ENCODE measurements at places on chromosomes 2 and 18.

- no peak for DNase-seq
Measured at GRCh38 chr18:29164020-29164706, 987.2 kb upstream of the CDH2 start.

- DNase-seq, result no peak
Measured at GRCh38 chr2:239720361-239721360, 304.5 kb downstream of the NDUFA10 start.

DNA sequence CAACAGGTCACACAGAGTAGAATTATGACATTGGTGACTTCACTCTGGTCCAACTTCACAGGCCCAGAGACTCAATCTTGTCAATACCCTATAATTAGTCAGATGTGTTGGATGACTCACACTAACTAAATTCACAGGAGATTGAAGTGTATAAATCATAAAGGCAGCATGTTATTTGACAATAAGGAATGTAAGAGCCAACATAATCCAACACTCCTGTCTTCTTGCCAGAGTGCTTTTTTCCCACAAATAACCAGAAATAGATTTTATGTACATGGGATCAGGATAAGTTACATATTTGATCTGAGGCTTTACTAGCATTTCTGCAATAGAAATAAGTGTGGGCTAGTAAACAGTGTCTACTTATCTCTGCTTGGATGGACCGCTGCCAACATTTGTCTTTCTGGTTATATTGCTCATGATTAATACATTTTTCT lies 42.2 kb upstream of the ZSWIM2 start:
- no peak for DNase-seq

DNA sequence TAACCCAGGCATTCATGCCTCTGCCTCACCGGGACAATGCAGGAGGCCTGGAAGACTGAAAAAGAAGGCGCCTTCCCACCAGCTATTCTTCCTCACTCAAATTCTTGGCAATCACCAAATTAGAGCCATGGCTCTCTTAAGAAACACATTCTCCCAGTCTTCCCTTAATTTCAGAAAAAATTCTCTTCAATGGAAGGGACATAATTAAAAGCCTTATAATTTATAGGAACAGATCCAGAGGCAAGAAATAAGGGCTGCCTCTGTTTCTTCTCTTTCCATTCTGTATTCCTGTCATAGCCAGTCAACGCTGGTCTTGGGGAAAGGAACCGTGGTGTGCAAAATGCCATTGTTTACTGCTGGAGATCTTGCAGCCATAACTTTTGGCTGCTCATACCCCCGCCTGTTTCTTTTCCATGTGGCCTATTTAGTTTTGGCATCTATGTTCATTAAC lies 32.8 kb downstream of the DTNA start:
- no peak for DNase-seq

- no peak for DNase-seq
Measured at GRCh38 chr2:224586127-224586695, 1.0 kb upstream of the CUL3 start.

GRCh38 chr2:85230679-85231467 lies 96.9 kb downstream of the TGOLN2 start:
- no peak for DNase-seq

DNA sequence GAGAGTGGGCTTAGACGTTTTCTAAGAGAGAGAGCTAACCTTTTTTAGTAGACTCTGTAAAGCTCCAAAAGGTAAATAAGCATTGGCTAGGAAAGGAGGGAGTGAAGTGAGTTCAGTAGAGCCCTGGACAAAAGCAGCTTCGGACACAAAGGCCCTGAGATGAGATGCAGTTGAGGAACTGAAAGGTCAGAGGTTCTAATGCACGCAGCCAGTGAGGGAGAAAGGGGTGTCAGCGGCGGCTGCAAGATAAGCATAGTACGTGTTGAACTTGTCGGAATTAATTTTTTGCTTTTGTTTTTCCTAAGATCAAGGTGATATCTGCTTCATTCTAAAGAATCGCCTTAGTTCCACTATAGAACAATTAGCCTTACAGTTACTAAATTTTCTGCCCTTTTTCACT lies 11.2 kb upstream of the SLC8A1 start:
- DNase-seq, result no peak

DNA sequence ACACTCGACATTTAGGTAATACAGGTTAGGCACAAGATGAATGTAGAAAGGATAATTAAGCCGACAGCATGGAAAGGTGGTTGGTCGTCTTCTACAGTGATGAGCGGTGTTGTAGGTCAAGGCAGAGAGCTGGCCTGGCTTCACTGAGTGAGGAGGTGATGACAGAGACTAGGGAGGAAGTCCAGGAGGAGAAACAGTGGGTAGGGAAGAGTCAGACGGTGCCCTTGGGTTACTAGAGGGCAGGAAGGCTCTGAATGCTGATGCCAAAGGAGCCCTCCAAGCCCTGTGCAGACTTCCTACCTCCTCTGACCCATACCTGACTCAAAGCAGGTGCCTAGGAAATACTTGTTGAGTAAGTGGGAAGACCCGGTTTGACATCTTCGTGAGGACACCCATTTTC lies 100.8 kb downstream of the ITGB1BP1 start:
- DNase-seq, result no peak

DNA sequence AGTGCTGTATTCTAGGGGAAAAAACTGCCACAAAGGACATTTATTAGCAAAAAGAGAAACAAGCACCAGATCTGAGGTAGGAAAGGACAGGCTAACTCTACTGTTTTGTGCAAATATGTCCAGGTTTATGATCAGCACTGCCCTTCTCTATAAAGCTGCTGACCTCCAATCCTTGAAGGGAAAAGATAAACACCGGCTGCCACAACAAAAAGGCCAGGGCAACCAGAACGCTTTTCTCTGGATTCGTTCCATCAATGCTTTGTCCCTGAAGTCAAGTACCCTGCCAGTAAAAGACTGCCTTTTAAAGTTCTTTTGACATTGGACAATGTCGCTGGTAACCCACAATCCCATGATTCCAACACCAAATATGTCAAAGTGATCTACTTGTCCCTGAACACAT lies 21.0 kb downstream of the SMAD2 start:
- DNase-seq, result no peak

DNA sequence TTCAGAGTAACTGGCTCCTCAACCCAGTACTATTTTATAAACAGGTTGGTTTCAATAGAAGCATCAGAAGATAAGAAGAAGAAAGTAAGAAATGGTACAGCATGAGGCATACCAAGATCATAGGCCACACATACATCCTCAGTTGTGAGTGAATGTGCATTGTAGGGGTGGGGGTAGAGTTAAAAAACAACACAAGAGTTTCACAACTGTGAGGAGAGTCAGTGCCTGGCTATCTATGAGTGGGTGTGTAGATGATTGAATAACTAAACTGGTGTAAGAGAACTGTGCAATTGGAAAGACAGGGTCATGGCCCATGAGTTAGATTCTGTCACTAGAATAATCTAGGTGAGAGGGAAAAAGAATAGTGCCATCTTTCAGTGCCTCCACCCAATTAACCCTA lies 748.2 kb upstream of the ACVR2A start:
- DNase-seq, result no peak

GRCh38 chr2:85924522-85924921 lies 35.7 kb upstream of the ST3GAL5 start:
- no peak for DNase-seq

DNA sequence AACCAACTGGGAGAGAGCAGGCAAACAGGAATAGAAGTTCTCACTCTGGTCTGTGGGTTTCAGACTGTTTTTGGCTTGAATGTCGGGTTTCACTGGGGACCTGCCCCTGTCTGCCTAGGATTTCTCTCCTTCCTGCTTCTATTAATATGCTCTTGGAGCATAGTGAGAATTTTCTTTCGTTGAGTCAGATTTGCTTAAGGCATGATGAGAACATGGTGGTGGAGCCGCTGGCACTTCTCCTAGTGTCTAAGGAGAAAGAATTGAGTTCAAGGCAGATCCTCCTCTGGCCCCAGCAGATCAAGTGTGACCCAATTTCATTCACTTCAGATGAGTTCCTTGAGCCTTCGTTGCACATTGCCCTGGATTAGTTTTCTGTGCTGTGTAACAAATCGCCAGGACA lies 103.9 kb upstream of the HS6ST1 start:
- no peak for DNase-seq

DNA sequence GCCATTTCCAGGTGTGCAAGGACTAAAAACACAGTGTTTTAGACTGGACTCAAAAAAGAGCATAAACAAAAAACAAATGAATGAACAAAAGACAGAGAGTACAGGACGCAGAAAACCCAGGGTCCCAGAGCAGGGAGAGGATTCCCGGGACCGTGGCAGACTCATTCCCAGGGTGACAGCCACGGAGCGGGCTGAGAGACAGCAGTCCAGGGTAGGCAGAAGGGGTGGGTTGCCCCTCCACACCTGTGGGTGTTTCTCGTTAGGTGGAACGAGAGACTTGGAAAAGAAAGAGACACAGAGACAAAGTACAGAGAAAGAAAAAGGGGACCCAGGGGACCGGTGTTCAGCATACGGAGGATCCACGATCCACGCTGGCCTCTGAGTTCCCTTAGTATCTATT lies 273.4 kb downstream of the EIPR1 start:
- DNase-seq, result no peak

GRCh38 chr2:131085646-131086045 lies 7.6 kb downstream of the FAM168B start:
- DNase-seq, result no peak

DNA sequence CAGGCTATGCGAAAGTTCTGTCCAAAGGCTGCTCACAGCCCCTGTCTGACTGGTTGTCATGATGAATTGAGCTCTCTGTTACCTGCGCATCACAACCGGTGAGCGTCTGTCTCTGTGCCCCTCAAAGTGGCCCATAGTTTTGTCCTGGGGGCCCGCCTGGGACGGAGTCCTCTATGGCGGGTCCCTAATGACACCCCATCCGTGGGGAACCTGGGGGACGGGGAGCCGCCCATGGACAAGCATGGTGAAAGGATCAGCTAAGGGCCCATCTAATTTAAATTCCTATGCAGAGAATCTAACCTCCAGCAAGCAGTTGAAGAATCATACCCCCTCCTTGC lies 473 bp downstream of the ELMOD3 start:
- DNase-seq, result peak; percentile 25

GRCh38 chr2:10161961-10162441 lies 39.5 kb downstream of the RRM2 start:
- no peak for DNase-seq

DNA sequence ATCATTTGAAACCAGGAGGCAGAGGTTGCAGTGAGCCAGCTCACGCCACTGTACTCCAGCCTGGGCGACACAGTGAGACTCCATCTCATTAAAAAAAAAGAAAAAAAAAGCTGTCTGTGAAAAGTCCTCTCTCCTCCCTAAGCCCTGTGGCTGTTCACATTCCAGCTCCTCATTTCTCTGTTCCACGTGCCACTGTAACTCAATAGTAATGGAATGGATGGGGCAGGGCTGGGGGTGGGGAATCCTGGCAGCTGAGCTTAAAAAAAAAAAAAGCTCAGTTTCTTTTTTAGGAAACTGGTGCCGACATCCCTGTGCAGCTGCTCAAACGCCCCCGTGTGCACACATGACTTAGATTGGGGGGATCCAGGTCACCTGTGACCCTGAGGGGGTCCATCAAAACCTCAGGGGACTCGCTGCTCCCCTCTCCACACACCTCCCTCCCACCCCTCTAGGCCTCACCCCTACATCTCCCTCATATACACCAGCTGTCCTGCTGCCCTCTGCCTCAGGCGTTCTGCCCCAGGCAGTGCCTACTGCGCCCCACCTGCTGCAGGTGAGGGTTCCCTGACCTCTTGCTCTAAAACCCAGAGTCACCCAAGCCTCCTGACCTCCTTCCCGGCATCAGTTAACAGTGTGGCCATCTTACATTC lies 255.4 kb downstream of the AGAP1 start:
- no peak for DNase-seq

- DNase-seq, result peak; percentile 26
Measured at GRCh38 chr2:216690853-216691741, 4.3 kb downstream of the IGFBP5 start.

GRCh38 chr2:180761224-180761623 lies 219.2 kb upstream of the UBE2E3 start:
- DNase-seq, result no peak

- DNase-seq, result no peak
Measured at GRCh38 chr2:155141418-155141817, 442.9 kb downstream of the KCNJ3 start.

DNA sequence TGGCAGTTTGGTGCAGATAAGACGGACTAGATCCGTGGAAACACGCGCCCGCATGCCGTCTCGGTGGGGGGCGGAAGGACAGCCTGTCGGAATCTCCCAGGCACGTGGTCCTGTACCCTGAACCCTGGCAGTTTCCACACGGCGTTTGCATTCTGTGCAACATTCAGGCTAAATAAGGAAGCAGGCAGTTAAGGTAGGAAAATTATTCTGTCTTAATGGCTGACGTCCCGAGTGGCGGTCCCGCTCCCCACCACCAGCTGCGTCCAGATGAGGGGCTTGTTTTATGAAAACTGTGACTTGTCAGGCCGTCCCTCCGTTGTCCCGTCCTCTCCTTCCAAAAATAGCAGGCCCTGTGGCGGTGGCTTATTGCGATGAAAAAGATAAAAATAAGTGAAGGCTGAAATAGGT lies 120.2 kb downstream of the NFATC1 start:
- no peak for DNase-seq

GRCh38 chr2:133107058-133107815 lies 437.2 kb upstream of the LYPD1 start:
- DNase-seq, result no peak

GRCh38 chr18:10923141-10923540 lies 226.2 kb downstream of the PIEZO2 start:
- DNase-seq, result no peak

DNA sequence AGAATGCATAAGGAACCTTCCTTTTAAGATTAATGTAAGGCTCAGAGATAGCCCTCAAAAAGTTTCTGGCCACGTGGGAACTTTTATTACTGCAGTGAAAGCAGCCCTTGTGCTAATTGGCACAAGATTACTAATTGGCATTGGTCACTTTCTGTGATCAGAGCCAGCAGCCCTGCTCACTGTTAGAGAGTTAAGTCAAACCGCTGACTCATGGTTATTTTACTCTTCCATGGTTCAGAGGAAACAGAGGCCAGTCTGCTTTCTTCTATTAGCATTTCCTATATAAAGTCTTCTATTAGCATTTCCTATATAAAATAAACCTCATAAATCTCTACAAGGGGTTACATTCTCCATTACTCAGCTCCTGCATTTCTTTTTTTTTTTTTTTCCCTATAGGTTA lies 1.5 kb upstream of the SLC35G4 start:
- DNase-seq, result no peak

DNA sequence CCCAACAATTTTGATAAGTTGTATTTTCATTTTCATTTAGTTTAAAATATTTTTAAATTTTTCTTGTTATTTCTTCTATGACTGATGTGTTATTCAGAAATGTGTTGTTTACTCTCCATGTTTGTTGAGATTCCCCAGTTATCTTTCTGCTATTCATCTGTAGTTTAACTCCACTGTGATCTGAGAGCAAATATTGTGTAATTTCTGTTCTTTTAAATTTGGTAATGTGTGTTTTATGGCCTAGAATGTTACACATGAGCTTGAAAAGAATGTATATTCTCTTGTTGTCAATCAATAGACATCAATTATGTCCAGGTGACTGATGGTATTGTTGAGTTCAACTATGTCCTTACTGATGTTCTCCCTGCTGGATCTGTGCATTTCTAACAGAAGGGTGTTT lies 188.2 kb downstream of the CYP26B1 start:
- DNase-seq, result no peak

DNA sequence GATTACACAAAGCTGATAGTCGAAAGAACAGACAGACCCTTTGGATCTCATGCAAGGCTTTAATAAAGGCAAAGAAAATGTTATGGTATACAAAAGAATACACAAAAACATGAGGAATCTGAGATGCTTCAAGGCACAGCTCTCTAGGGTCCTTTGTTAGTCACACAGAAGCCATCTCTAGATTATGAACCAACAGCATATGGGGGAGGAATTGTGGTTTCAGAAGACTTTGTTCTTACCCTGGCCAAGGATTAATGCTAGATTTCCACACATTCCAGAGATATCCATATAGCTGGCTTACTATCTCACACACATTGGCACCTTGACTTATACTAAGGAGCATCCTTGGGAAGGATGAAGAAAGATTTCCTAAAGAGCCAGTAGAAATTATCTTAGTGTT lies 206.1 kb downstream of the GULP1 start:
- DNase-seq, result no peak

Data from activated naive CD8-positive, alpha-beta T cell treated with anti-CD3 and anti-CD28 coated beads, Interleukin-2, amount 50 U/mL, for 24 hours (primary cell).